ENCODE measurements at places on chromosomes 7 and 10. TPM values are rescaled to one million over a fixed set of nuclear protein-coding genes. Genes with fewer than 3 reads are reported as not detected.

The INSIG1 gene
- 45.3 TPM for total RNA-seq

The GNAI1 gene
- 35.8 TPM for total RNA-seq

The CPN1 gene
- total RNA-seq: not detected

The ANXA7 gene
- total RNA-seq: 89.0 TPM

The UPK3BL2 gene
- total RNA-seq: 2.2 TPM

The BTBD16 gene
- total RNA-seq: not detected

The PILRA gene
- total RNA-seq: 0.82 TPM

The TMEM273 gene
- total RNA-seq: not detected

All from smooth muscle cell of the coronary artery (primary cell).